ENCODE measurements at places on chromosomes 3 and 15.

DNA sequence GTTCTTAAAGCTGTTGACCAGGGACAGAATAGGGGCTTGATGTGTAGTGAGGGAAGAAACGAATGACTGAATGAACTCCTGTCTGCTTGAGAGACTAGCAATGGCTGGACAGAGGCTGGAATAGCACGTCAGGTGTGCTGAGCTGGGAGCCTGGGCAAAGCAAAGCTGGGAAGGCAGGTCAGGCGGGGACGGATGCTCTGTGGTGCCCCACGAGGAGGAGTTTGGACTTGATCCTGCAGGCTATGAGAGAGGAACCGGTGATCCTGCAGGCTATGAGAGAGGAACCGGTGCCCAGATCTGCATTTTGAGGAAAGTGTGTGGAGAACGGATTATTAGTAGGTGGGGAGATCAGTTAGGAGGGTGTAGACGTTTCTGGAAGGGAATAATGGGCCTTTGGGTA lies 31.3 kb upstream of the PSTPIP1 start:
- DNase-seq, result no peak

GRCh38 chr15:31799715-31800321 lies 230.5 kb upstream of the CHRNA7 start:
- no peak for DNase-seq

- no peak for DNase-seq
Observed at GRCh38 chr3:15097891-15098290, 1.1 kb downstream of the RBSN start.

GRCh38 chr3:148790851-148791735 lies 36.5 kb upstream of the CPB1 start:
- no peak for DNase-seq

DNA sequence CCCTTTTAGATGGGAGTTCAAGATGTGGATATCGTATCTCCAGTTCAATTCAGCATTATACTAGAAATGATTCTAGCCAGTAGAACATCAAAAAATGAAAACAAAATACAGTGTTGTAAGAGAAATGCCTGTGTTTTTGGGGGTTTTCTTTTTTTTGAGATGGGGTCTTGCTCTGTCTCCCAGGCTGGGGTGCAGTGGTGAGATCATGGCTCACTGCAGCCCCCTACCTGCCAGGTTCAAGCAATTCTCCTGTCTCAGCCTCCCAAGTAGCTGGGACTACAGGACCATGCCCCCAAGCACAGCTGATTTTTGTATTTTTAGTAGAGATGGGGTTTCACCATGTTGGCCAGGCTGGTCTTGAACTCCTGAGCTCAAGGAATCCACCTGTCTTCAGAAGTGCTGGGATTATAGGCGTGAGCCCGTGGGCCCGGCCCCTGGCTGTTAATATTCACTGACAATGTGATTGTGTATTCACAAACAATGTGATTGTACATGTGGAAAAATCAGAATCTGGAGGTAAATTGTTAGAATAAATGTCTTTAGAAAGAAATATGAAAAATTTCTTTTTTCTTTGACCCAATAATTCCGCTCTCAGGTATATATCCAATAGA lies 59.0 kb downstream of the ARIH1 start:
- no peak for DNase-seq

DNA sequence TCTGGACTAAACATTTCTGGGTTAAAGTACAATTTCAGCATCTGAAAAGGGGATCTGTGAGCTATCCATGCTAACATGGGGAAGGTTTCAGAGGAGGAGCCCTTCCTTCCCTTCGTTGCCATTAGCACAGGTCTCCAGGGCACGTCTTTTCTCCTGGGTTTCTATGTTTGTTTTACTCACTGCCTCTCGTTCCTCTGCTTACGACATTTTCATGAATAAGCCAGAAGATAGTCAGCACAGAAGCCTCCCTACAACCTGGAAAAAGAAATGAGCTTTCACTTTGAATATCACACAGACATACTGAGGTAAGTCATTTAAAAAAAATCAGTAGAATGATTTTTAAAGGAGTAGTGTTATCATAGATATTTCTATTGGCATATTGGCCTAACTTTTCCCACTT lies 117.2 kb upstream of the KCNMB2 start:
- DNase-seq, result no peak

GRCh38 chr3:59510576-59510975 lies 460.8 kb upstream of the CFAP20DC start:
- no peak for DNase-seq

- no peak for DNase-seq
Observed at GRCh38 chr3:28791713-28792255, 443.2 kb upstream of the AZI2 start.

- DNase-seq, result no peak
Observed at GRCh38 chr3:13002398-13003124, 70.7 kb downstream of the IQSEC1 start.

DNA sequence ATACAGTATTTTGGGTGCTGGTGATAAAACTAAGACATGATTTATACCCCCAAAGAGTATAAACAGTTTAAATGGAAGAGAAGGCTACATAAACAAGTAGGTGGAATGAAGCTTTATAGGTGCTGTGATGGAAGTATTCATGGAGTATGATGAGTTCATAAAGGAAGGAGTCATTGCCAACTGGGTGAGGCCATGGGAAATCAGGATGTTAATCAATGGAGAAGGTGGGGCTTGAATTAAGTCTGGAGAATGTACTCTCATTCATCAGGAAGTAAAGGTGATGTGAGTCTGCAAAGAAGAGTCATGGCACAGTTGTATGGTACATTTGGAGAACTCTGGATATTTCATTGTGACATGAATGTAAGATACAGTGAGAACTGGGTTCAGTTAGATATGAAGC lies 147.5 kb upstream of the MME start:
- no peak for DNase-seq

DNA sequence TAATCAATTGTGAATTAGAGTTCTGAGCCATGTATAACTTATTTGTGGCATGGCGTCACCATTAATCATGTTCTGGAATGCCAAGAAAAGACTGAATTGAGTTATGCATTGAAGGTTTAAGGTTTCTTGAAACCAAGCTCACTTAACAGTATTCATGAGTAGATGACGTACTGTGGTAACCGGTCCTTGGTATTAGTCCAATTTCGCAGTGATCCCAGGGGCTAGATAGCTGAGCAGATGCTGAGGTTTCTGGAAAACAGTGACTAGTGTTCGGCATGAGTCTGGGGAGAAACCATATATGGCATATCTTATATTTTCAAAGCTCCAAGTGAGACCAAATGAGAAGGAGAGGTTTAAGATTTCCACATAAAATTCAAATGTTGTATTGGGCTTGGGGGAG lies 218.3 kb upstream of the LYSMD4 start:
- no peak for DNase-seq

- DNase-seq, result no peak
Observed at GRCh38 chr3:98567666-98568270, 25.6 kb downstream of the CPOX start.

DNA sequence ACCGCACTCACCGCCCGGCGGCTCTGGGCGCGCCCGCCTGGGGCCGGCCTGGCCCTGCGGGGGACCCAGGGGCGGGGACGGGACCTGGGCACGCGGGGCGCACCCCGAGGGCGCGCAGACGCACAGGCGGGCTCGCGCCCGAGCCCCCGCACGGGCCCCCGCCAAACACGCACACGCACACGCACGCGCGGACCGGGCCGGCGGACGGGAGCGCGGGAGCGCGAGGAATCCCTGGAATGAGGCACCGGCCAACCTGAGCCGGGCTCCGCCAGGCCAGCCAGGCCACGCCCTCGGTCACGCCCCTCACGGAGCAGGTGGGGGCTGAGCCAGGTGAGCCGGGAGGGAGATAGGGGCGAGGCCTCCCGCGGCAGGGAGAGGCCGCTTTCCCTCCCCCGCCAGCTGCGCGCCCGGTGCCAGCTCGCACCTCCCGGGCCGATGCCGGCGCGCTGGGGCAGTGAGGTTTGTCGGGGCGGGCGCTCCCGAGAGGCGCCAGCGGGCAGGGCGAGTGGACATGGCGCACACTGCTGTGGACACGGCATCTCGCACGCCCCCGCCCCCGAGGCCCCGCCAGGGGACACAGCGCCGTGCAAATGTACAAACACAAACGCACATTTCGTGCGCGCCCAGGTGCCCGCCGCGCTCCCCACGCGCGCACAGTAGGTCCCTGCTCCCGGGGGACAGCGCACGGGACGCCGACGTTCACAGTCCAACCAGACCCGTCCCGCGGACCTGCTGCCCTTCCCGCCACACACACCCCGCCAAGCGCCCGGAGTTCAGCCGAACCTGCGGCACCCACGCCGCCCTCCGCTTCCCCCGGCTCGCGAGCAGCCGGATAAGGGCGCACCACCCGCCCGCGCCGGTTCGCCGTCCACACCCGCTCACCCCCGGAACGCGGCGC lies 75.9 kb upstream of the VGLL4 start:
- peak; percentile 86 for DNase-seq

DNA sequence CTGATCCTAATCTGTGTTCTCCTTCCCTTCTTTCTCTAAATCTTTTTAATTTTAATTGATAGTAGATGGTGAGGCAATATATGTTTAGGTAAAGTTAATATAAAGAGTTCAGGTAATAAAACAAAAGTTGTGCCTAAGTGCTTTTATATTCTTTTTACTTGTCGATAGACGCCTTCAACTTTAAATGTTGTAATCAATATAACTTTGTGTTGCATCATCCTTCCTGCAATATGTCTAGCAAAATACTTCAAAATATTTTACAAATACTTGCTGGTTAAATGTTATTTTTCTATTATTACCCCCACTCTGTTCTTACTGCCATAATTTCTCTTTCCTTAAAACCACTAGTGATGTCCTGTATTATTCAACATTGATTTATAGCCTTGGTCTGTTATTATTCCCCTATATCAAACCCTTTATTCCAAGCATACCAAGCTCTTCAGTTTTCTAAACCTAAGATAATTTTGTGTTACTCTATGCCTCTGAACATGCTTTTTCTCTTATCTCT lies 92.4 kb downstream of the NAALADL2 start:
- no peak for DNase-seq

DNA sequence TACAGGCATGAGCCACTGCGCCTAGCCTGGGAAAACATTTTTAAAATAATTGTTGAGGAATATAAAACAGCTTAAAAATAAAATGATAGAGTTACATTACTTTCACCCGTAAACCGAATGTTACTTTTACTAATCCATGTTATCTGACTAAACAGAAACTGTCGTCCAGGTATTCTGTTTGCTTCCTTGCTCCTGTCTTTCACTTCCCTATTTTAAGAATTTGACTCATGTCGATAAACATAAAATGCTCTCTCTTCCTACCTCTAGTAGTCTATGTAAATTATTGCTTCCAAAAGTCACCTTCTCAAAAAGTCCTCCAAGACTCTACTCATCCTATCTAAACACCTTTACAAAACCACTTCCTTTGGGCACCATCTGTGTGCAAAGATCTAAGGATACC lies 216.4 kb downstream of the RBMS3 start:
- DNase-seq, result no peak

- no peak for DNase-seq
Observed at GRCh38 chr3:170477395-170477794, 58.7 kb downstream of the CLDN11 start.

DNA sequence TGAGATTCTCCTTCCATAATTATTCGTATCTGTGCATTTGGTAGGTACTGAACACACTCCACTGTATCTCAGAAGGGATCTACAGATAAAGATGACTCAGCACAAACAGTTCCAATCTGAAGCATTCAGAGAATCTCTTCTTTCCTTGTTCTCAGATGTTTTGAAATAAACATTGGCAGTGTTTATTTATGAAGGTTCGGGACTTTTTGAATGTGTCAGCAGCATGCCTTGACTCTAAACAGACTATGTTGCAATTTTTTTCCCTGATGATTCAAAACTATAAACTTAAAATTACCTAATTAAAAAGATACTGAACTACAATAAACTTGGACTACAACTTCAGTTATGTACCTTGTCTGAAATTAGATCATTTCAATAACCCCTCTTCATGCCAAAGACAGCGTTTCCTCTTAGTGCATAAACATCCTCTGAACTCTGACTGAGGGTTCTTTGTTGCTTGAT lies 612.9 kb upstream of the TBL1XR1 start:
- no peak for DNase-seq

GRCh38 chr3:192545333-192545732 lies 182.0 kb downstream of the FGF12 start:
- DNase-seq, result no peak

DNA sequence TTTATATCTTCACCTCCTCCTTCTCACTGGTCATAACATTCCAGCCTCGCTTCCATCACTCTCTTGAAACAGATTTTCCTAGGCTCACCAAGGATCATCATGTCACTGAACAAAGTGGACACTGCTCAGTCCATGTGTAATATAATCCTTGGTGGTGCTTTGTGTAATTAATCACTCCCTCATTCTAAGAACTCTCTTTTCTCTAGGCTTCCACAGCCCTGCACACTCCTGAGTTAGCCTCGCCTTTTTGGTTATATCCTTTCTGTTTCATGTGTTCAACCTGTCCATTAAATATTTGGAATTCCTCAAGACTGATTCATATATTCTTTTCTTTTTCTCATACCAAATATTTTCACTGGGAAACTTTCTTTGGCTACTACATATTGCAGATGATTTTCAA lies 440.8 kb downstream of the PYDC2 start:
- no peak for DNase-seq

DNA sequence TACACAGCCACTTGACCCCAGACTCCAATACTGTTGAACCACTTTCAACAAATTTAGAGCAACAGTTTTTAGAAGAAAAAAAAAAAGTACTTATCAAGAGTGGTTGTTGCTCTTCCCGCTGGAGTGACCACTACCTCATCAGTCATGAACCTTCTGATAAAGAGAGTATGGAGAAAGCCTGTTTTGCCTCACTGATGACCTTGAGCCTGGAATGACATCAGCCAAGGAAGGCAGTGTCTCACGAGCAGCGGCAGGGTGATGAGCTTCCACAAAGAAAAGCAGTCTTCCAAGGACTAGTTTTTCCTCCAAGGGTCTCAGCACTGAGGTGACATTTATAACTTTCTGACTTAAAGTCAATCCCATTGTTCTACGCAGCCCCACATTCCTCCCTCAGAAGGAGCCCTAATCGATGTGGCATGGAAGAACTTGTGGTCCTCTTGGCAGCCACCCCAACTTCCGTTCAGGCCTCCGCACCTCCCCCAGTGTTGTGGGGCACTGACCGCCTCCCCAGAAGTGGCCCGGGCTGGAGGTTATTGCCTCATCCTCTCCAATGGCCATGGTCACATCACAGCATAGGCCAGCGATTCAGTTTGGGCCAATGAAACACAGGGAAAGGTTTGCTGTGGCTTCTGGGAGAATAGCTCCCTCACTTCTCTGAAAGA lies 1.8 kb upstream of the CYP11A1 start:
- no peak for DNase-seq

GRCh38 chr3:55597641-55598040 lies 110.5 kb upstream of the WNT5A start:
- DNase-seq, result no peak
